ENCODE measurements at places on chromosomes 2 and 18.

GRCh38 chr18:68564961-68565360 lies 149.9 kb downstream of the TMX3 start:
- no peak for DNase-seq

GRCh38 chr2:189083606-189084005 lies 96.0 kb downstream of the COL5A2 start:
- no peak for DNase-seq

- DNase-seq = no peak
Measured at GRCh38 chr18:23528580-23529472, 25.5 kb downstream of the RMC1 start.

DNA sequence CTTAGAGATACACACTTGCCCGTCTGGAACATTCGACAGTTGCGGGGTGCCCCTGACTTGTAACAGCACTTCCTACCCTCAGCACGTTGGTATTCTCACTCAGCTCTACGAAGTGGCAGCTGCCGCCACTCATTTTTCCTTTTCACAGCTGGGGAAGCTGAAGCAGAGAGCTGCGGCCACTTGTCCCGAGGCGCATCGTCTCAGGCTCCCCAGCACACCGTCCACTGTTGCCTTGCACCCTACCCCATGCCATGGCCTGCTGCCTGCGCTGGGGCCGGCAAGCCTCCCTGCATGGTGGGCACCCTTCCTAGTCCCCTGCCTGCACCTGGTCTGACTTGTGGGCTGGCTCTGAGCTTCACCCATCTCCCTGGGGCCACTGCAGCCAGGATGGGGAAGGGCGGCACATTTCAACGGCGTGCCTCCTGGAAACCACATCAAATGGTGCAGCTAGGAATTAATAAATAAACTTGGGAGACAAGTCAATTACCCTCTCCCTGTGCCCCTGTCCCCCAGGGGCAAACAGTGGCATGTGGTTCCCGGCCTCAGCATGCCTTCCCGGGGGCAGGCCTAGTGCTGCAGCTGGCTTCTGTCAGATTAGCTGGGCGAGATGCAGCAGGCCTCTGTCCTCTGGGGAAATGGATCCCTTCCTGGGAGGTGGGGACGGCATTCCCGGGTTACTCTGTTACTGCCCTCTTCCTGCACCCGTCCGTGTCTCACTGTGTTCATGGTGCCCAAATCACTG lies 64.7 kb upstream of the HAAO start:
- no peak for DNase-seq

- no peak for DNase-seq
Measured at GRCh38 chr2:72092111-72092510, 55.6 kb downstream of the CYP26B1 start.

DNA sequence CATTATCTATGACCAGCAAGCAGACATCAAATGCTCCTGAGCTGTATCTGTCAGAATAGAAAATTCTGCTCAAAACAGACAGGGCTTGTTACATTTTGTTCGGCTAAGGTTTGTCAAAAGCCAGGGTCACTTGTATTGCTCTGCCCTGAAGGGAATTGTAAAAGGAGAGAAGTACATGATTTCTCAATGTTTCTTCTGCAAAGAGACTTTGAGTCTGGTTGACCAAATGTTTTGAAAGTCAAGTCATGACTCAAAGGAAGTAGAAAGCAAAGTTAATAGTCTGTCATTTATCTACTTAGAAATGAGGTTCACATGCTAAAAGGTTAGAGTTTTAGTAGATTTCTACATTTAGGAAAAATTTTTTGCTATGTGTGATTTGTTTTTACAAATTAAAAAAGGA lies 1624.1 kb upstream of the ZEB2 start:
- no peak for DNase-seq

- no peak for DNase-seq
Measured at GRCh38 chr2:60158262-60158661, 395.2 kb downstream of the BCL11A start.

GRCh38 chr2:74093840-74094239 lies 53.9 kb downstream of the BOLA3 start:
- DNase-seq = no peak

DNA sequence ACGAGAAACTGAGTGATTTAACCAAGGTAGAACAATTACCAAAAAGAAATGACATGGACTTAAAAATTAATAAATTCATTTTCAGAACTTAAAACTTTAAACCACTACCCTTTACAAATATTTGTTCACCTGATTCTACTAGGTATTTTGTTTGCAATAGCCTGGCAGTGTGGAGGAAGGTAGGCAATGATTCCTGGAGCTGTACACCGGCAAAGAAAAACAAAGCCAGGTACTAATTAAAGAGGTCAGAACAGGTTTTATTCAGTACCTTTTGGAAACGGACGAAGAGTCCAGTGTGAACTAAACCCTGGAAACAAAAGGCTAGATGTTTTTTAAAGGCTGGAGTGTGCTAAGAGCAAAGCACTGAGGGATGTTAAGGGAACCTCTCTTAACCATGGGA lies 561.3 kb upstream of the FSHR start:
- no peak for DNase-seq

GRCh38 chr2:4486971-4487370 lies 783.6 kb downstream of the DCDC2C start:
- no peak for DNase-seq

DNA sequence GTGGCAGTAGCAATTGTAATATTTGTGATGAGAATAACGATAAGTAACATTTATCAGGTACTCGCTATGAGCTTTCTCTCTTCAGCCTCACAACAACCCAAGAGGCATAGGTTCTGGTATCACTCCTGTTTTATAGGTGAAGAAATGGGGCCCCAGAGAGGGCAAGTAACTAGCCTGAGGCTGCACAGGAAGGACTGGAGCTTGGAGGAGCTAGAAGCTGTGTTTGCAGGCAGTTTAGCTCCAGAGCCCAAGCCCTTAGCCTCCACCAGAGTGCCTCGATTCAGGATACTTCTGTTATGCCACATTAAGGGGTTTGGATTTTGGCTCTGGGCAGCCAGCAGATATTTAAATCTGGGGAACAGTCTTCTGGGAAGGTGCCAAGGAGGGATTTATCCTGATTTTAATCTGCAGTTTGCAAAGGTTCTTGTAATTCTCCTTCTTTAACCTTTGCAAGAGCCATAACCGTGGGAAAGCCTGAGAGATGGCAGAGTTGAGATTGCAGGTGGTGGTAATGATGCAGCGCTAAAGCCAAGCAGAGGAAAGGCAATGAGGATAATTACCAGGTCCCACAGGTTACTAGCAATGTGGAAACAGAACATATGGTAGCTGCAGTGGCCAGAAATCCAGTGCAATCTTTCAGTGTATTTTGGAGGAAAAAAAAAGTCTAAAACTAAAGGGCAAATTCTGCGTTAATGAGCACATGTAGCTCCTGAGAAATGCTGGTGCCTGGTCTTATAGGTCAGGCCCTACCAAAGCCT lies 9.1 kb downstream of the MOCOS start:
- DNase-seq = no peak

GRCh38 chr2:215787565-215788178 lies 225.7 kb downstream of the MREG start:
- no peak for DNase-seq

GRCh38 chr2:69646714-69647113 lies 3.2 kb upstream of the AAK1 start:
- no peak for DNase-seq

- no peak for DNase-seq
Measured at GRCh38 chr2:168722592-168722991, 79.8 kb upstream of the NOSTRIN start.

- no peak for DNase-seq
Measured at GRCh38 chr2:233991196-233991595, 59.3 kb upstream of the SPP2 start.
